ENCODE measurements at places on chromosomes 11 and 22. TPM values are rescaled to one million over a fixed set of nuclear protein-coding genes. Genes with fewer than 3 reads are reported as not detected.

FGF19 gene
- not detected for total RNA-seq

CPT1B gene
- 1.1 TPM for total RNA-seq

MUC6 gene
- not detected for total RNA-seq

MS4A15 gene
- not detected for total RNA-seq

HOATZ gene
- not detected for total RNA-seq

PATE4 gene
- not detected for total RNA-seq

LMF2 gene
- total RNA-seq: 55.9 TPM

SOX6 gene
- 2.0 TPM for total RNA-seq

DRD4 gene
- total RNA-seq: not detected

UPK2 gene
- 0.56 TPM for total RNA-seq

MFNG gene
- 2.0 TPM for total RNA-seq

NTM gene
- 6.2 TPM for total RNA-seq

SCGB2A2 gene
- not detected for total RNA-seq

OR5AR1 gene
- not detected for total RNA-seq

APOA5 gene
- not detected for total RNA-seq

GALR3 gene
- total RNA-seq: not detected

SLC22A8 gene
- not detected for total RNA-seq

KCNJ5 gene
- total RNA-seq: 0.85 TPM
